ENCODE measurements at places on chromosomes 6 and 20.
A peak's percentile ranks its signal among the peaks of the same experiment; 100 is the strongest.

GRCh38 chr6:116876107-116876506, 935 bp upstream of the RFX6 start:
- no peak for DNase-seq

DNA sequence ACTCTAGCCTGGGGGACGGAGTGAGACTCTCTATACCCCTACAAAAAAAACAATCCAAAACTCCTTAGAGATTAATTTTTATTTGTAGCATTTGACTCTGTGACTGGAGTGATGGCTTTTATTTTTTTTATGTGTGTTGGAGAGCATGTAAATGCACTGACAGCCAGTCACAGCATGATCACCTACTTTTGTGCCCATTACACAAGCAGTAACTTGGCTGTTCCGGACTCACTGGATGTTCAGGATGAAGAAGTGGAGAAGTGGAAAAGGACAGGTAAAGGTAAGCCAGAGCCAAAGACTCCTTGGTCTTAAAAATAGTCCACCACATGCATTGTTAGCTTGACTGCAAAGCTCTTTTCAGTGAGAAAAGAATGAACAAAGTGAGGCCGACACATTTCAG, 222.6 kb downstream of the FOXC1 start:
- no peak for DNase-seq

- no peak for DNase-seq
Observed at GRCh38 chr6:3317741-3318211, 59.0 kb downstream of the PSMG4 start.

DNA sequence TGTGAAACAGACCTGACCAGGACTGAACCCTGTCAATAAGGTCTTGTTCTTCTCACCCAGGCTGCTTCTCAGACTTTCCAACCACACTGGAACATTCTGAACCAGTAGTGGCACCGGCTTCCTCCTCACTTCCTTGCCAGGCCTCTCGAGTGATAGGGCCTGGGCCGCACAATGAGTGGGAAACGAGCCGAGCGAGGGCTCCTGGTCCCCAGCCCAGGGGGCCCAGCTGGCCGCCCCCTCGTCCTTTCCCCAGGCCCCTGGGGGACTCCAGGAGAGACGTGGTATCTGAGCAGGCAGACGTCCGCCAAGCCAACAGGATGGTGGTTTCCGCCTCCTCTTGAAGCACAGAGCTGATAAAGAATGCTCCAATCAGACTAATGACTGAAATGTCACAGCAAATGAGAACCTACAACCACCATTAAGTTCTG, 117.9 kb downstream of the GMDS start:
- DNase-seq, result peak; percentile 15

DNA sequence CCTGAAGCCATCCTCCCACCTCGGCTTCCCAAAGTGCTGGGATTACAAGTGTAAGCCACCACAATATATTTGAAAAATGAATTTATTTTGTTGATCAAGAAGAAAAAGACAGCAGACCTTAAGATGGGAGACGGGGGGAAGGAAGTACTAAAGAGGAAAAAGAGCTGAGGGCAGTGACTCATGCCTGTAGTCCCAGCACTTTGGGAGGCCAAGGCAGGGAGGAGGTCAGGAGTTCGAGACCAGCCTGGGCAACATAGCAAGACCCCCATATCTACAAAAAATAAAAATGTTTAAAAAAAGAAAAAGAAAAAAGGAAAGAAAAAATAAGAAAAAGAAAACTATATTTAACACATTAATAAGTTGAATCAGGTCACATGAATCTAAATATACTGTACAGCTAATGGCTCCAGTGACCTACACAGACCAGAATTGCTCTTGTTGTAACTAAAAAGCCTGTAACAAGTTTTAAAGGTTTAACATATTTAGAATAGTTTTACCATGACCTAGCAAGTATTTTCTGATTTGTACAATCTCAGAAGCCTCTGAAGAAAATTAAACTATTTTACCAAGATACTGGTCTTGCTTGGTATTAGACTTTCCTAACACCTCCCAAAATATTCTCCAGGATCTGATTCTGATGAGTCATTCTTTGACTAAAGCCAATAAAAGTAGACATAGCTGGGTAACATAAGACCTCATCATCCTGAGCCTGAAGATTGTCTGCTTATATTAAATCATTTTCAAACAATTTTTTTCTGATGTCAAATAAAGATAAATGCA, 4.3 kb upstream of the AKIRIN2 start:
- no peak for DNase-seq

DNA sequence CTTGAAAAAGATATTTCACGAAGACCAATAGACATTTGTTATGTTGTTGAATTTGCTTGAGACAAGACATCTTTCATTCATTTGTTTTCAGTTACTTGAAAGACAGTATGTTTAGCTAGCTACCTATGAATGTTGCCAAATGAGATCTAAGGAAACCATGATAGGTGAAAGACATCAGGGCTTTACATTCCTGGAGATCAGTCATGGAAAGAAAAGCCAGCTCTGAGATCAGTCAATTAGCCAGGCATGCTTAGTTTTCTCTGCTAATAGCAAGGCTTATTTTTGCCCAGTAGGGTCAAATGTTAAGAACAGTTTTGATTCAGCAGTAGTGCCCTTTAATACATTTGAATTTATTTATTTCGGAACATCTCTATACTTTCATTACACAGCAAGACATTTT, 116.5 kb upstream of the EDN1 start:
- no peak for DNase-seq
